Endothelial cell of umbilical vein (primary cell): ENCODE measurements at places on chromosomes 6 and 20. TPM values are rescaled to one million over a fixed set of nuclear protein-coding genes. Genes with fewer than 3 reads are reported as not detected.

GRCh38 chr6:139378226-139378625 lies 3.8 kb upstream of the CITED2 start:
- DNase-seq: no peak
- H3K27ac ChIP-seq: no peak overlapping the region
- H3K4me1 ChIP-seq: peaks cover 10% of the 10 kb centered on the region
- H3K27me3 ChIP-seq: no peaks in the 10 kb centered on the region

GRCh38 chr6:6586671-6587526 lies 1.6 kb upstream of the LY86 start:
- no peaks in the 10 kb centered on the region for H3K27me3 ChIP-seq
- H3K4me1 ChIP-seq: no peaks in the 10 kb centered on the region
- DNase-seq: no peak
- no peak overlapping the region for H3K27ac ChIP-seq

DNA sequence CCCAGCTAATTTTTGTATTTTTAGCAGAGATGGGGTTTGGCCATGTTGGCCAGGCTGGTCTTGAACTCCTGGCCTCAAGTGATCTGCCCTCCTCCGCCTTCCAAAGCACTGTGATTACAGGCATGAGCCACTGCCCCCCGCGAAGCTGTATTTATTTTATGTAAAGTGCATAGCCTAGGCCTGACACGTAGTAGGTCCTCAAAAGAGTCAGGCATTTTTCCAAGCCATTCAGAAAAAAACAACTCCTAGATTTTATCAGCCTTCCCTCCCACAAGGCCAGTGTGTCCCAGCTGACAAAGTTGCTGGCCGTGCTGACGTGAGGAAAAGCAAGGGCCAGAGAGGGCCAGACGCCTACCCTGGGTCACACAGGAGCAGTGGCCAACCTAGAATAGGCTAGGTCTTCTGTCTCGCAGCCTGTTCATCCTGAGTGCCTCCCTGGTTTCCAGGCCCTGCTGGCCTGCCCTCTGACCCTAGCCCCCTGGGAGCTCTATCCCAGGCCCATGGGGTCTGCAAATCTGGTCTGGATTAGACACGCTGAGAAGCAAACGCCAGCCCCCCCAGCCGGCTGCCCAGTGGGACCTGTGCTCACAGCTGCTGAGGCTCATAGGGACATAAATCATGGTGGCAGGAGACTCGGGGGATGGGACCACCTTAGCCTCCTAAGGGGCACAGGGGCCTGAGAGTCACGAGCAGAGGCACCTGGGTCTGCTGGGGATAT lies 11.8 kb downstream of the TCF15 start:
- no peak overlapping the region for H3K4me3 ChIP-seq
- H3K4me1 ChIP-seq: peaks cover 2% of the 10 kb centered on the region
- DNase-seq: no peak
- no peak overlapping the region for H3K27ac ChIP-seq

DNA sequence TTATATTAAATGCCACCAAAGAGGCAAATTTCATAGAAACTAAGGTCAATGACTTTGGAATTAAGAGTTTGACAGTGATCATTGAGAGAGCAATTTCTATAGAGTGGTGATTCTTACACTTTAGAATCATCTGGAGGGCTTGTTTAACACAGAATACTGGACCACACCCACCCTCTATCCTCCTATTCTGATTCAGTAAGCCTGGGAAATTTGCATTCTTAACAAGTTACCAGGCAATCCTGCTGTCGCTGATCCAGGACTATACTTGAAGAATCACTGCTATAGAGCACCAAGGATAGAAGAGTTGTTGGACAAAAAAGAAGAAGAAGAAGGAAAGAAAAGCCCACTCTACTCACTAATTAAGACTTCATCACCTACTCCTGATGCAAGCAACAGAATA lies 21.3 kb upstream of the TBX18 start:
- no peak for DNase-seq
- no peak overlapping the region for H3K4me3 ChIP-seq
- peaks cover 25% of the 10 kb centered on the region for H3K27me3 ChIP-seq
- peaks cover 4% of the 10 kb centered on the region for H3K4me1 ChIP-seq

The TMEM74B gene
- 0.67 and 1.1 TPM in 2 replicates for total RNA-seq

The PEDS1 gene
- total RNA-seq: 62.7 and 71.9 TPM in 2 replicates
